ENCODE measurements at places on chromosomes 13 and 19.

DNA sequence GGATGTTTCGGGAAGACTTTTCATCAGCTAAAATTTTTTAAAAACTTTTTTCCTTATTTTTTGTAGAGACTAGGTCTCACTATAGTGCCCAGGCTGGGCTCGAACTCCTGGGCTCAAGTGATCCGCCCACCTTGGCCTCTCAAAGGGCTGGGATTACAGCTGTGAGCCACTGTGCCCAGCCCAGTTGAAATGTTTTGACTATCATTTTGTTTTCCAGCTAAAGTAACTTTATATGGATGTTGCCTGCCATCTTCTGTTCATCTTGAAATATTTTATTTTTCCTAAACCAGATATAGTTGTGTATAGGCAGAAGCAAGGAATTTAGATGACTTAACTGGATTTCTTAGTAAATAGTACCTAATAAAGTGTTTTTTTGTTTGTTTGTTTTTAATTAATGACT lies 7.0 kb downstream of the CAB39L start:
- DNase-seq, result peak; percentile 18

- DNase-seq, result peak; percentile 63
Measured at GRCh38 chr19:42286349-42287016, 15.4 kb upstream of the PRR19 start.

DNA sequence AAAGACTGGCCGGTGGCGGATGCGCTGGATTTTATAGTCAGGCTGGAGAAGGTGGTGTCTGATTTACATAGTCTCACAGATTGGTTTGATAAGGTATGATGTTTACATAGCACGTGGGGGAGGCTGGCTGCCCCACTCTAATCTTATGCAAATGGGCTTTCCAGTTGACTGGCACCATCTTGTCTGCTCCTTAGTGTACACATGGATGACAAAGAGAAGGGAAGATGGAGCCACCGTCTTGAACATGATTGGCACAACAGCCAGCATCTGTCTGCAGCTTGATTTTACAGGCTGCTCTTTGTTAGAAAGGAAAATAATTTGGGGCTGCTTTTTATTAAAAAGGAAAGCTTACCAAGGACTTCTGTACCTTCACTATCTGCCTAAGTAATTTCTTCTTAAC lies 265.2 kb upstream of the MAB21L1 start:
- DNase-seq, result no peak

- no peak for DNase-seq
Measured at GRCh38 chr13:106596275-106596937, 28.5 kb upstream of the ARGLU1 start.

- no peak for DNase-seq
Measured at GRCh38 chr13:84812789-84813188, 930.5 kb upstream of the SLITRK1 start.

GRCh38 chr19:16148443-16149229 lies 5.2 kb downstream of the HSH2D start:
- no peak for DNase-seq

GRCh38 chr19:19145684-19146608 lies 7.7 kb upstream of the TMEM161A start:
- peak; percentile 88 for DNase-seq

DNA sequence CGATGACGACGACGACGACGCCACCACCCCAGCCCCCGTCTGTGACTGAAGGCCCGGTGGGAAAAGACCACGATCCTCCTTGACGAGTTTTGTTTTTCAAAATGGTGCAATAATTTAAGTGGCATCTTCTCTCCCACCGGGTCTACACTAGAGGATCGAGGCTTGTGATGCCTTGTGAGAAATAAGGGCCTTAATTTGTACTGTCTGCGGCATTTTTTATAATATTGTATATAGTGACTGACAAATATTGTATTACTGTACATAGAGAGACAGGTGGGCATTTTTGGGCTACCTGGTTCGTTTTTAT lies 2.5 kb downstream of the KLF2 start:
- no peak for DNase-seq

DNA sequence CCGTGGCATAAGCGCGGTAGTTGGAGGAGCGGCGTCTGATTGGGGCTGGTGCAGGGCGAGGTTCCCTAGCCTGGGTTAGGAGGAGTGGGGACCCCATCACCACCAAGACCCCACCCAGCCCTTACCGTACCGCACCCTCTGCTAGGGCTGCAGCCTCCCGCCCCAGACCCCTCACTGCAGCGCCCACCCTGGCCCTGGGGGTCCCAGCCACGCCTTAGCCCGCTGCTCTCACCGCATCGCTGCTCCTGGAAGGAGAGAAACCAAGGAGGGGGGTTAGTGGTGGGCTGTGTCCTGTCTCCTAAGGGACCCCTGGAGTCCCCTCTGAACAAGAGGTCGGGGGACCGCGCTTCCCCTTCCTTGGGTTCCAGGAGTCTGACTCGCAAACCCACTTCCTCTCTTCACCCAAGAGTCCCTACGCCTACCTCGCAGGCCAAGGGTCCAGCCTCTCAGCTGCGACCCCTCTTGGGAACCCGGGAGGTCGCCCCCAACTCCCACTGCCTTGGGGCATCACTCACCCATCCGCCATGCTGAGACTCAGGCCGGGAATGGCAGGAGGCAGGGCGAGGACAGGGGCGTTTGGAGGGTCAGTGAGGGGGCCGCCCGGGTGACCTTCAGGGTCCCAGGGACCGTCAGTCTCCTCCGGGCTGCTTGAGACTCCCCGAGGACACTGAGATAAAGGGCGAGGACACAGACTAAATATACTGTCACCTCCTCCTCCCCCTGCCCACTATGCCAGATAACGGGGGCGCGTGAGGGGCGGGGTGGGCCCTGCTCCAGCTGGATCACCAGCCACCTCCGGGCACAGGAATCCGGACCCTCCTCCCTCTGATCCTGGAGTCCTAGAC lies at the start of gene TNNI3:
Gene TNNI3 (minus strand): TSS at position 669 of the 845 bp plus-strand sequence. CDS start 143 bp downstream, at position 526.
- DNase-seq, result no peak

DNA sequence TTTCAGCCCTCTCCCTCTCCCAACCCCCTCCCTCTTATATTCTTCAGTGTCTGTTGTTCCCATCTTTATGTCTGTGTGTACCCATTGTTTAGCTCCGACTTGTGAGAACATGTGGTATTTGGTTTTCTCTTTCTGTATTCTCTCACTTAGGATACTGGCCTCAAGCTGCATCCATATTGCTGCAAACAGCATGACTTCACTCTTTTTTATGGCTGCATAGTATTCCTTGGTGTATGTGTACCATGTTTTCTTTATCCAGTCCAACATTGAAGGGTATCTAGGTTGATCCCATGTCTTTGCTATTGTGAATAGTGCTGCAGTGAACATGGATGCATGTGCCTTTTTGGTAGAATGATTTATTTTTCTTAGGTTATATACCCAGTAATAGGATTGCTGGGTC lies 17.8 kb downstream of the NHLRC3 start:
- no peak for DNase-seq

GRCh38 chr19:13057147-13057572 lies 45.5 kb downstream of the LYL1 start:
- DNase-seq, result no peak

- DNase-seq, result no peak
Measured at GRCh38 chr19:39411081-39411831, 1.2 kb upstream of the PLEKHG2 start.

GRCh38 chr19:38134540-38135149 lies 89.4 kb downstream of the DPF1 start:
- DNase-seq, result peak; percentile 67
